ENCODE measurements at places on chromosomes 16 and 17.

- DNase-seq, result no peak
Observed at GRCh38 chr17:57276621-57277020, 20.3 kb downstream of the MSI2 start.

GRCh38 chr16:51306886-51307595 is 156.0 kb upstream of the SALL1 start:
- no peak for DNase-seq

DNA sequence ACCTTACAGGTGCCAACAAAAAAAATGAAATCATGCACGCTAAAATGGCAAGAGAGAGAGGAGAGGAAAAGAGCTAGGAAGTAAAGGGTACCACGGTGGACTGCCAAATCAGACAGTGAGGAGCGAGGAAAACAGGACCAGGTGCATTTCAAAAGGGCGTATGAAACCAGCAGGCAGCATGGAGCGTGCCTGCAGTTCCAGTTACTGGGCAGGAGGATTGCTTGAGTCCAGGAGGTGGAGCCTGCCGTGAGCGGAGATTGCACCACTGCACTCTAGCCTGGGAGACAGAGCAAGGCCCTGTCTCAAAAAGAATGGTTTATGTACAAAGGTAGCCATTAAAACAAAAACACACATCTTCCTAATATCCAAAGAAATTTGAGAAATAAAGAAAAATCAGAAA is 16.4 kb downstream of the USP36 start:
- DNase-seq, result no peak

DNA sequence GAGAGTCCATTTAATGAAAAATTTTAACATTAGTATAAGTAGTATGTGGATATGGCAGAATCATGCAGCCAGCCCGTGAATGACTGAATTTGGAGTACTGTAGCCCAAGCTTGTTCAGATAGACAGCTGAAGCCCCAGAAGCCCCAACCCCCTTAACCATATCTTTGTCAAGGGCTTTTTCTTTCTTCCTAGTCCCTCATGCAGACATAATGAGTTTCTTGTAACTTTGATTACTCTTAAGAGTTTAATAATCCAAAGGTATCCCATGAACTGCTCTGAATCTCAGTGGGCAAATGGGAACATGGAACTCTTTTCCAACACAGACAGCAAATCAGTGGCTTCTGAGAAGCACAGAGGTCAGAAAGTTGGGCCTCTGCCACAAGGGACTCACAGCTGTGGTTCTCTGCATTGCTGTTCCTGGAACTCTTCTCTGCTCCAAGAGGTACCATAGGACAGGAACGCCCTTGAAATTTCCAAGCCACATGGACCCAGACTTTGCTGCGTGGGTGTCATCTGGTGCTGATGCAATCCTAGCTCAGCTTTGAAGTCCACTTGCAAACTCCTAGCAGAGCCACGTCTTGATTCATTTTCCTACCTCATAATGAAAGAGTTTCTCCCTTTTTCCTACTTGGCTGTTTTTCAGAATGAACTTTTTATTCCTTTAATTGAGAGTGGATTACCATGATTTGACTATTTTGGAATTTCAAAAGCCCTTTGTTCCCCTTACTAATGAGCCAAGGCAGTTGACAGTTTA is 18.1 kb downstream of the LYRM1 start:
- no peak for DNase-seq

DNA sequence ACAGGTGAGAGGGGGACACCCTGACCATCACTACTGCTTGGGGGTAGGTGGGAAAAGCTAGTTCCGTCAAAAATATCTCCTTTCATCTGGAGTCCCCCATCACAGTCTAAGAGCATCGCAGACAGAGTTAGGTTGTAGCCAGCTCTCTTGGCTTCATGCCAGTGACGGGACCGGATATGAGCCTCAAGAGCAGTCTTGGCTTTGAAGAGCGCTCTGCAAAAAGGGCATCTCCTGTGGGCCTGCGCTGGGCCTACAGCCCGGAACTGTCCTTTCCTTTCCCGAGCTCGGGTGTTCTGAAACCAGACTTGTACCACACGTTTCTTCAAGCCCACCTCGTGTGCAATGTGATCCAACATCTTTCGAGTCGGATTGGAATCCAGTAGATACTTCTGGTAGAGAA is 253.6 kb downstream of the ZFHX3 start:
- DNase-seq, result no peak

- peak; percentile 85 for DNase-seq
Observed at GRCh38 chr16:68069511-68070248, 15.5 kb upstream of the NFATC3 start.

DNA sequence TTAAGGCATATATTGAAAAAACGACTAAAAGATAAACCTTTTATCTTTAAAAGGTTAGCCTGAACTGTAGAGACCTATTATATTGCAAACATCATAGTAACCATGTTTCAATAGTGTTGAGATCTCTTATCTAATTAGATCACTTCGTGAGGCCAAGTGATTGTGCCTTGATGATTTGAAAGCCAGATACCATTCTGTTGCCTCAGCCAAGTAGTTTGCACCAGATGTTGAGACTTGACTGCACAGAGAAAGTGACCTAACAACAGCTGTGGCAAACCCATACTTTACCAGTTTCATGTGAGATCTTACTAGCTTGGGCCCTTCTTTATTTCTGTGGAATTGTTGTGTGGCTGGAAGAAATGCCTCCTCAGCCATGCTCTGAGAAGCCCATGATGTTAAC is 717.3 kb downstream of the KCNJ2 start:
- DNase-seq, result no peak

- peak; percentile 50 for DNase-seq
Observed at GRCh38 chr16:50696575-50697420, 3.4 kb downstream of the NOD2 start.

DNA sequence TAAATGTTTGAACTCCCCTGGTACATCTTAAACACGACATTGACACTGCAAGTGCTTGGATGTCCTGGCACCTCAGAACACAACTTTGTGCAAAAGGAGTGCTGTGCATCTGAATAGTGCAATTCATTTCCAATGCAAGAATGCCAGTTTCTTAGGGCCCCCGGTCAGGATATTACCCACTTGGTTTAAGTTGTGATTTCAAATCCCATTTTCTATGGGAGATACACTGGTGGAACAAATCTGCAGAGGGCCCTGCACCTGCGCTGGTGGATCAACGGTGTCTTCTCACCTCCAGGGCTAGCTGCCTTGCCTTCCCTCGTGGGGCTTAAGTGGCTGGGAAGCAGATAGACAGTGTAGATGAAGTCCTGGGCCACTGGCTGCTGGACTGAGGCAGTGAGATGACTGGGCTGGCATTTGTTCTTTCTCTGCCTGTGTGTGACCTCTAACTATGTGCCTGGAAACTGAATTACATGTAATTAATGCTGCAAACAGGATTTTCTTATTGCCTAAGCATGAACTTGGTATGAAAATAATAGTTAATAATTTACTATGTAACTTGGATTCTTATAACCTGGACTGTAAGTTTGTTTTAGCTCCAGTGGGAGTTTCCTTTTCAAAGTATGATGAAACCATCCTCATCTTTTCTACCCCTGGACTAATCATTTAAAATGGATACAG is 20.9 kb downstream of the HAPSTR1 start:
- no peak for DNase-seq

DNA sequence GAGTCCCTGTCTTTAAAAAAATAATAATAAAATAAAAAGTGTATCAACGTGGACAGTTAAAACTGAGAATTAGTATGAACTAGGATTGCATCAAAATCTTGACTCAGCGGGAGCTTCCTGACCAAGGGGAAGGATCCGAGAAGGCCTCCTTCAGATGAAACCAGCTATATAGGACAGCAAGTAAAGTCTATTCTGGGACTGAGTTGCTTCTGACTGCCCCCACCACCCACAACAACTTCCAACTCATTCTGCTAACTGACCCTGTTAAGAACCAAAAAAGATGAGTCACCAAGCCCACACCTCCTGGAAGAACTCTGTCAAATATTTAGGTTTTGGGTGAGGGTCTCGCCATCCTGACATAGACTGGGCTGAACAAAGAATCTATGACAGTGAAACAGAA is 24.9 kb downstream of the MPP3 start:
- DNase-seq, result no peak
